ENCODE measurements at places on chromosomes 12 and 14.

GRCh38 chr14:55427439-55427838, 13.0 kb downstream of the TBPL2 start:
- no peak for DNase-seq

DNA sequence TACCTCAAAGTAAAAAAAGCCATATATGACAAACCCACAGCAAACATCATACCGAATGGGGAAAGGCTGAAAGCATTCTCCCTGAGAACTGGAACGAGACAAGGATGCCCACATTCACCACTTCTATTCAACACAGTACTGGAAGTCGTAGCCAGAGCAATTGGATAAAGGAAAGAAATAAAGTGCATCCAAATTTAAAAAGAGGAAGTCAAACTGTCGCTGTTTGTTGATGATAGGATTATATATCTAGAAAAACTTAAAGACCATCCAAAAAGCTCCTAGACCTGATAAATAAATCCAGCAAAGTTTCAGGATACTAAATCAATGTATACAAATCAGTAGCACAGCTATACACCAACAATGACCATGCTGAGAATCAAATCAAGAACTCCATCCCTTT, 5.2 kb downstream of the NDUFA12 start:
- no peak for DNase-seq

DNA sequence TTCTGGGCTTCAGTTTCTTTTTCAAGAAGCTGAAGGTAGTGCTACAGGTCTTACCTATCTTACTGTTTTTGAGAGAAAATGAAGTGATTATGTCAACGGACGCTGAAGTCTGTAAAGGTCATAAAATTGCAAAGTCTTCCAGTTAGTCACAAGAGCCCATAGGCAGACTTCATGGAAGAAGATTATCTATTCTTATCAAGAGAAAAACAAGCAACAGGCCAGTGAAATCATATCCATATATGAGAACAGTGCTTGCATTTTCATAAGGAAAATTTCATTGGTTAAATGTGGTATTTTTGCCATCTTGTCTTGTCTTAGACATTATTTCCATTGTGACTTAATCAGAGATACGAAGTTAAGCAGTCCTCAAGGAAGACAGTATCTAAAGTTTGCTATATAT, 412.7 kb upstream of the SEL1L start:
- no peak for DNase-seq

GRCh38 chr12:48029491-48030172, 25.4 kb upstream of the COL2A1 start:
- DNase-seq = no peak

GRCh38 chr12:47991106-47992061, 12.9 kb downstream of the COL2A1 start:
- no peak for DNase-seq

GRCh38 chr12:116266631-116267349, 10.7 kb downstream of the MED13L start:
- no peak for DNase-seq

DNA sequence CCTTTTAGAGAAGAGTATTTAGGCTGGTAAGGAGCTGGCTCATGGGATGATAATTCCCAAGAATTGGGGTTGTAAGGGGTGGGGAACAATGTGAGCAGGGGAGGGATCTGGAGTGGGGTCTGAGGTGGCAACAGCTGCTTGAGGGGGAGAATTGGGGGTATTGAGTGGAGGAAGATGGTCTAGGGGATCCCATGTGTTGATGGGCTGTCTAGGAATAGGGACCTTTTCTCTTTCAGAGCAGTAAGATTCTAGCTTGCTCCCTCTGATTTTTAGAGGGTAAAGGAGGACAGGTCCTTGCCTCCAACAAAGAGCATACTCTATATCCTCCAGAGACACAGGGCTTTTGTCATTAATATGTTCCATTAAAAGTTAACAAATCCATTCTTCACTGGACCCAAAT, 22.4 kb downstream of the CLEC2A start:
- no peak for DNase-seq

DNA sequence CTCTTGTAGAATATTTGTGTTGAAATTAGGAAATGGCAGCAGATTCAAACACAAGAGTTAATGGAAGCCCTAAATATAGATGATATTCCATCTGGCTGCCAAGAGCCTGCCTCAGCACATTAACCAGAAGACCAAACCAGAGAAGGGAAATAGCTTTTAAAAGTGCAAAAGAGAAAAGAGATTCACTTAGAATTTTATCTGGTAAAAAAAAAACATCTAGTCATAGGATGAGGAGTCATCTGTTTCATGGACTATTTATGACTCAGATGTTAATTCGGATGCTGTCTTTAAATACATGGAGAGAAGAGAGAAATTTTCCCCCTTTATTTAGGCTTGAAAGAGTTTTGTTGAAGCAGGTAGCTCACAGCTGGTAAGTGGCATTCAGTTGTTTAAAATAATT, 201.6 kb upstream of the NUDT4 start:
- DNase-seq = no peak

DNA sequence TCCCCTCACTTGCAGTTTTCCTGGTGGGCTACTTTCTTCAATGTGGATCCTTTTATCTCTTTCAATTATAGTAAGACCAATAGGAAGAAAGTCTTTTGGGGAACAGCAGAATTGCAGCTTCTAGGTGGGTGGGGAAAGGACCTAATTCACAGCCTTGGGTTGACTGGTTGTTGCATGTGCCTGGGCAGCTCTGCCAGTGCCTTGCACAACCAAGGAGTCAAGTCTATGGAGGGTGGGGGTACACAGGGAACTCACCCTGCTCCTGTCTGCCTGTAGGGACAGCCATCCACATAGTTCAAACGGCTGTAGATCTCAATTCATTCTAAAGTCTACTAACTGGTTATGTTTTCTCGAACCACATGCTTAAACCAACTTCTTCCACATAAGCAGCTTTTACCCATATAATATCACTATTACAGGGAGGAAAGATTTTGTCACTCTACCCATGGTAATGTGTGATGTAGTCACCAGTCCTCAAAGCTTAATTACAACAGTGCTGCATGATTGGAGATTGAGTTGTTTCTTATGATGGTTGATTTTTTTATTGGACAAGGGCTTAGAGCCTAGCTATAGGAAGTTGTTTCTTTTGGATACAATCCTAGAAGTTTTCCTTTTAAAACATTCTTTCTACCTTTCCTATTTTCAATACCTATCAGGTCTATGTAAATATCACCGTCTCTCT, 117.7 kb upstream of the FRMD6 start:
- no peak for DNase-seq

- DNase-seq = no peak
These were observed 23.7 kb downstream of the CDC42BPB start for GRCh38 chr14:103033681-103034096.

DNA sequence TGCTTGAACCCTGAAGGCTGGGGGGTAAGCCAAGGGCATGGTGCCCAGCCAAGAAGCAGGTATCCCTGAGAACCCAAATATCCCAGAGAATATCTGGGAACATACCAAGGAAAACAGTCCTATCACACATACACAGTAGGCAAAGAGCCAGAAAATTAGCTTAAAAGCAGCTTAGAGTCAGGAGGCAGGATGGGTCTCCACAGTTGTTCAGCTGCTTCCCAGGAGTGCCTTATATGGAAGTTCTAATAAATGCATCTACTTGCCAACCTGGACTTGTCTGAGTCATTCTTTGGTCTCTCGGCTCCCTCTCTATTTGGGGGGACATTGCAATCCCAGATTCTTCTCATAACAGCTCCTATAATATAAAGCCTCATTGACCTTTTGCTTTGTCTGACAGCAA, 9.0 kb upstream of the GPR135 start:
- DNase-seq = no peak

- DNase-seq = no peak
These were observed 266.0 kb downstream of the FBXL14 start for GRCh38 chr12:1328391-1328790.

GRCh38 chr12:66633676-66634075, 45.2 kb downstream of the GRIP1 start:
- DNase-seq = no peak

- no peak for DNase-seq
These were observed 22.9 kb downstream of the CACNA1C start for GRCh38 chr12:2075508-2076195.

- no peak for DNase-seq
These were observed 2.9 kb upstream of the SIX6 start for GRCh38 chr14:60506010-60506409.

- DNase-seq = no peak
These were observed 37.0 kb downstream of the KDM2B start for GRCh38 chr12:121543786-121544185.

DNA sequence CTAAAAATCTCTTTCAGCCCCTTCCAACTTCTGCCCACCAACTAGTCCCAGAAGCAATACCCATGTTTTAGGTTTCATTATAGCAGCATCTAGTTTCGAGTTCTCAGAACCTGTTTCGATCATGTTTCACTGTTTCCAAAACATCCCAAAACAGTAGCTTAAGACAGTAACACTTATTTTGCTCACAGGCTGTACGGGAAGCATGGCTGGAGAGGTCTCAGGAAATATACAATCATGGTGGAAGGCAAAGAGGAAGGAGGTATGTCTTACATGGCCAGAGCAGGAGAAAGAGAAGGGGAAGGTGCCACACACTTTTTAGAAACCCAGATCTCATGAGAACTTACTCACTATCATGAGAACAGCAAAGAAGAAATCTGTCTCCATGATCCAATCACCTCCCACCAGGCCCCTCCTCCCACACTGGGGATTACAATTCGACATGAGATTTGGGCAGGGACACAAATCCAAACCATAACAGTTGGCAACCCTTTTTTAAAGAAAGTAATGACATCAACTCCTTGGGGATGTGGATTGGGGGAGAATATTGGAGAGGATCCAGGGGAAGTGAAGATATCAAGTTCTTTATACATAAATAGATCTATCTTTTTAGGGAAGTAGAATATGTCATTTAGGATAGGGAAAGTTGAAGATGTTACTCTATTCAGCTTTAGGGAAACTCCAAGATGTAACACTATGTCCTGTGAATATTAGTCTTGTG, 269.9 kb upstream of the PLEKHG7 start:
- no peak for DNase-seq

- no peak for DNase-seq
These were observed 42.3 kb downstream of the ANAPC7 start for GRCh38 chr12:110361216-110361615.

- DNase-seq = no peak
These were observed 60.3 kb downstream of the ARF6 start for GRCh38 chr14:49953196-49953595.

DNA sequence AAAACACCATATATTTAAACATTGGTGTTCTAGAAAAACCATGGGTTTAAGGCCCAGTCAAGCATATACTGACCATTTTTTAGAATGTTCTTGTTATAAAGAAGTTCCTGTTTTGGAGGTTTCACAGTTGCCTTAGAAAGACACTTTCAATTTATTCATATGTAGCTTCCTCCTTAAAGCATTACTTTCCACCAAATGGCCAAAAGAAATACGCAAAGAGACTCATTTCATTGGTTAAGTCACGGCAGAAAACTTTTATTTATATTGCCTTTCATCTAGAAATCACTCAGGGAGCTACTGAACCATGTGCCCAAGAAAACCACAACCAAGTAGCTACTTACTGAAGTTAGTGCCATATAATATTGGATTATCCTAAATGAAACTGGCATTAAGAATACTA, 40.0 kb downstream of the MYBPC1 start:
- no peak for DNase-seq

DNA sequence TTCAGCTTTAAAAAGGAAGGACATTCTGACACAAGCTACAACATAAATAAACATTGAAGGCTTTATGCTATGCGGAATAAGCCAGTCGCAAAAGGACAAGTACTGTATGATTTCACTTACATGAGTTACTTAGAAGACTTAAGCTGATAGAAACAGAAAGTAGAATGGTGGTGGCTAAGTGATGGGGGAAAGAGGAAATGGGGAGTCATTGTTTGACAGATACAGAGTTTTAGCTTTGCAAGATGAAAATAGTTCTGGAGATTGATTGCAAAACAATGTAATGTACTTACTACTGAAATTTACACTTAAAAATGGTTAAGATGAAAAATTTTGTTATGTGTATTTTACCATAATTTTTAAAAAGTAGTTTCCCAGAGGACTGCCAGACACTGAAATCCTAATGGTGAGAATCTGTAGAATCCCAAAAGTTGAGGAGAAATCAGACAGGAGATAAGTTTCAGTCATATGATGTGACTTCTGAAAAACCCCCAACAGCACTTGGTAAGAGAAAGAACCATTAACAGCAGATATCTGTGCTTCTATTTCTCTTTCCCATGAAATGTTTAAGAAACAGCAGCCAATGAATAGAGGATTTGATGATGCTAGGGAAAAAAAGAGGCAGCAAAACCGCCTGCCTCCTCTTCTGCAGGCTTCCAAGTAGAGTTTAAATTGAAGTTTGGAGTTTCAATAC, 16.6 kb upstream of the CLEC2A start:
- DNase-seq = no peak

DNA sequence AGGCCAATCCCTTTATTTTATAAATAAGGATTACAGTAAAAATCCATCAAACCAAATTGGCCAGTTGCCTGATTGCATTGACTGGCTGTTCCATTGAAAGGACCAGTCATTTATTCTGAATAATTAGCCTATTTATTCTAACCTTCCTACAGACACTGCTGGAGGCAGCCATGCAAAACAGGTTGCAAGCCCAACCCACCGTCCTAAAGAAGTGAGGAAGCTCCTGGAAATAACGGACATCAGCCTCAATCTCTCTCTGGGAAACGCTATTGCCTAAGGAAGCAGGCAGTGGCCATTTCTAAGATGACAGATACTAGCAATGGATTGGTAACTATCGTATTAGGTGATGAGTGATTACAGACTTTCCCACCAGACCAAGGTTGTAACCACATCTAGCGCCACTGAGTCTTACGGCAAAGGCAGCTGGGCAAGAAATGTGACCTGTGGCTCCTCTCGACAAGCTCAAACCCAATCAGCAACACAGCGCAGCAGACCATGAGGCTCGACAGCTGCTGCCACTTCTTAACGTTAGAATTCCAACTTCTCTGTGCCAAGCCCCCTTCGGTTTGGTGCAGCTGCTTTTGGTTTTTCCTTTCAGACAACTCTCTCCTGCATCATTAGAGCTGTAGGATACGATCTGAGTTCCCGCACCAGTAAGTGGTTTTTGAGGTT, 134.2 kb downstream of the KCNK10 start:
- DNase-seq = no peak

GRCh38 chr14:94498215-94498614, 11.1 kb downstream of the SERPINA12 start:
- DNase-seq = no peak

DNA sequence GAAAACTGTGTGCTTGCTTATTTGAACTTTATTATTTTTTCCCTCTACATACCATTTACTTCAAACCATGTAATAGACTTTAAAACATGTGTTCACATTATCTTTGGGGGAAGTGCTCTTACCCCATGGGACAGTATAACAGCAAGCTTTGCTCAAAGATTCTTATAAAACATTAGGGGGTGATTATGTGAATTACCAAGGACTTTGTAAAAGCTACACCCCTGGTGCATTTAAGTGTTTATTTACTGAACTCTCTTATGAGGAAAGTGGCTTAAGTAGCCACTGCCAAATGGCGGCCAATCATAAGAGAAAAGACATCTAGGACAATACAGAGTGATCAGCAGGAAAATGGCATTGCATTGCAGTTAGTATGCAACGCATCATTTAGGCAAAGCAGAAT, 70.3 kb downstream of the CAPZA3 start:
- no peak for DNase-seq

- no peak for DNase-seq
These were observed 127.8 kb downstream of the GCH1 start for GRCh38 chr14:54774824-54775223.
